Daoy (cell line): ENCODE measurements at places on chromosomes 7 and 10. TPM values are rescaled to one million over a fixed set of nuclear protein-coding genes. Genes with fewer than 3 reads are reported as not detected.

The GPR85 gene
- 1.4 and 3.4 TPM in 2 replicates for total RNA-seq

The LBX1 gene
- 0.06 TPM in 1 of 2 replicates, not detected in the other for total RNA-seq

The TMEM176B gene
- 3.3 TPM in 1 of 2 replicates, not detected in the other for total RNA-seq

The AOC1 gene
- 0.17 and 0.36 TPM in 2 replicates for total RNA-seq

The NEUROG3 gene
- total RNA-seq: not detected in 2 replicates

The PCDH15 gene
- total RNA-seq: not detected in 2 replicates

- no peak for DNase-seq
Observed at GRCh38 chr10:107169516-107169915, 5.0 kb upstream of the SORCS1 start.

- DNase-seq: peak; percentile 72
Observed at GRCh38 chr7:42247301-42247700, 10.3 kb upstream of the GLI3 start.

DNA sequence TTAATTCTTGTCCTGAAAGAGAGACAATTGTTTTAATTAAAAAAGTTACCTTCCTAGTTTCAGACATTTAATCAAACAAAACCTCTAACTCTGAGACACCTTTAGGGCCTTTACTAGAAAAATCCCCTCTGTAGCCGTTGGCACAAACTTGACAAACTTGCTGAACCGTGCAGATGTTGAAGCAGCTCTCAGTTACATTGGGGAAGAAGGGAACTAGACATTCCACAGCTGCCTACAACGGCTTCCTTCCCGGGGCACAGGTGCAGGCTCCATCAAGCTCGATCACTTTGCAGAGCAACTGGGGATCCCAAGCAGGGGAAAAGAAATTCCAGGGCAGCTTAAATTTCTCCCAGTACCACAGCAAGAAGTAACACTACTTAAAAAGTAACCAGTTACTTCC is 141.3 kb downstream of the SKAP2 start:
- DNase-seq: no peak

- no peak for DNase-seq
Observed at GRCh38 chr10:95785942-95786669, 30.1 kb downstream of the ENTPD1 start.

DNA sequence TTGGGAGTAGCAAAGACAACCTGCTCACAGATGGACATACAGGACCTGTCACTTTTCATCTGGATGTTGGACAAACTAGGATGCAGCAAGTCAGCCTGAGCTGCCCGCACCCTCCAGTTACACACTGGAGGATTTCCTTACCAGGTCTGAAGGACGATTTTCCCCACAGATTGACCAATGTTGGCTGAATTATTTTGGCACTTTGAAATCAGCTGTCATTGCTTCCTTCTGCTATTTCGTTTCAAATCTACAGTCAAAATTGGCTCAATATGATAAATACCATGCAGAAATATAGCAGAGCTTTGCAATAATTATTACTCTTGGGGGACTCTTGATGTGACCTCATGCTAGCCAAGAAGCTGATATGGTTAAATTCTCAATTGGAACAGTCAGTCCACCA is 2.5 kb downstream of the CLRN3 start:
- no peak for DNase-seq

DNA sequence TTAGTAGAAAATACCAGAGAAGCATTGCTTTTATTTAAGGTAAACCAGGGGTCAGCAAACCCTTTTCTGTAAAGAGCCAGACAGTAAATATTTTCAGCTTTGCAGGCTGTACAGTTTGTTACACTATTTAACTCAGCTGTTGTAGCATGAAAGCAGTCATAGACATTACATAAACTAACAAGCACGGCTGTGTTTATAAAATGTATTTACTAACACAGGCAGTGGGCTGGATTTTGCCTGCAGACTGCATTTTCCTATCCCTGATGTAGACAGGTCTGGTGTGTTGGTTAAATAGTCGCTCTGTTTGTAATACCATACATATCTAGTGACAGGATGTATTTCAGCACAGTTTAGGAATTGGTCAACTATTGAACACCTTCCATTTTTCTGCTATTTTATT is 129.3 kb downstream of the ST7 start:
- DNase-seq: no peak
